ENCODE measurements at places on chromosomes 1 and 21.

DNA sequence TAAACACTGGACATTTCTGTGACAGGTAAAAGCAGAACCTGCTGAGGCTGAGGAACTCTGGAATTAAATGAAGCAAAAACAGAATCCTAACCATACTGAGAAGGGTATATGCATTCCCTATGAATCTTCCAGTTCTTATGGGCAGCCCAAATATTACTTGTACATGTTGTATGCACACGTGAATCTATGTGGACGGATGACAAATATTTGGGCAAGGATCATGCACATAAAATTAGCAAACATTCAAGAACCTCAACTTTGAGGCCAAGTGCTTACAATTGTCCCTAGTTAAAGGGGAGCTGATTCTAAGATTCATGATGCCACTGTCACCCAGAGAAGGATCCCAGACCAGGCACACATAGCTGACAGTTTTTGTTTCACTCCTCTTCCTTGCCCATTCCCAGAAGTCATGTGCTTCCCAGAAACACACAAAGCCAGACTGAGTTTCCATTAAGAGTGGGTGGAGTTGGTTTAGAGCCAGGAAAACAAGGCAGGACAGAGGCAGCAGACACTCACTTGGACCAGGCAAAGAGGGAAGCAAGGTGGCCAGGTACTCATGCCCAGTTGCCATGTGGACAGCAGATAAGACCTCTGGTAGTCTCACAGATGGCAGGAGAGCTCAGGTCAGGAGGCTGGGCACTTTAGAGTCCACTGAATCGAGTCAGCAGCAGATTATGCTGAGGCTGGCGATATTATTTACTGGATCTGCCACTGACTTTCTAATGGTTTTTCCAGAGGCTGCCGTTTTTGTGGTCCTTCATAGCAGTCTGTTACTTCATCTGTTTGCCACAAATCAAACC is 25.6 kb downstream of the AK2 start:
- no peak for DNase-seq

DNA sequence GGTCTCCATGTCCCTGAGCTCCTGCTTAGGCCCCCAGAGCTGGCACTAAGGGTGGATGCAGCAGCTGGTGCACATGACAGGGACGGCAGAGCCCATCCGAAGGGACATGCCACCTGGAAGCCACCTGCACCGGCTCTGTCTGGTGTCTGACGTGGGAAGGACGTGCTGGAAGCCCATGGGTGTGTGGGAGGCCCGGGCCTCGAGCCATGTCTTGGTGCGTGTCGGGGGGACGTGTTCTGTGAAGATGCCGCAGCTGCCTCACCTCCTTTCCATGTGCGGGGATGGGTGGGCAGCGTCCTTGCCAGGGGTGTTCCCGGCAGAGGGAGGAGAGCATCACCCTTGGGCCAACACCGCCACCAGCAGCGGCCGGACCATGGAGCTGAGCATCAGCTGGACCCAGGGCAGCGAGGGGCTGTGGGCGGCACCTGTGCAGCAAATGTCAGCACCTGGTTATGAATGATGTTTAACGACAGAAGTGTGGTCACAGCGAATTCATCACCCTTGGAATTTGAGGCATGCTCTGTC is 15.5 kb upstream of the POFUT2 start:
- no peak for DNase-seq

DNA sequence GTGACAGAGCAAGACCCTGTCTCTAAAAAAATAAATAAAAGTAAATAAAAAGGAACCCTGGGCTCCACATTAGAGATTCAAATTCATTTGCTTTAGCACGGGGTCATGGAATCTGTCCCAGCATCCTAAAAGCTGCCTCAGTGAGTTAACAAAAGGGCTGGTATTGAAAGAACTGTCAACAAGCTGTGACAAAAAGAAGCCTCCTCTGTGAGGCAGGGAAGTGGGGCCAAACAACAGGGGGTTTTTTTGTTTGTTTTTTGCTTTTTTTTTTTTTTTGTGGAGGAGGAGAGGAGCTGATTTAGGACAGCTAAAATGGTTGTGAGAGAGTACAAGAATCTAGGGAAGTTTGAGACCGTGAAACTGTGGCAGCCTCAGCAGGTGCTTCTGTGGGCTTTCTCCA is 115.7 kb downstream of the LIPI start:
- DNase-seq, result no peak

DNA sequence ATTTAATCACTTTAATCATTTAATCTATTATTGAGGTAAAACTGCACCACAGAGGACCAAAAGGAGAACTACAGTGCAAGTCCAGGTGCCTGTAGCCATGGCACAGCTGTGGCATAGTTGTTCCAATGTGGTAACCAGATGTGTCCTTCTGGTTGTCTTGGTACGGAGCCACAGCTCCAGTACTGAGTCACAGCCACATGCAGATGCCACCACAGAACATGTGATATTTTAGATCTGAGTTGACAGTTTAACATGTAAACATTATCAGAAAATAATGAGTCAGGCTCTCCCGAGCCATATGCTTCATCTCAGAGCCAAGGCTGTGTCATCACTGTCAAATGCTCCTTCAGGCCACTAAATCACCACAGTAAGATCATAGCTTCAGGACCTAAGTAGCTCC is 56.4 kb upstream of the RGS7 start:
- no peak for DNase-seq

GRCh38 chr1:148385371-148386030 is 97.6 kb downstream of the PPIAL4G start:
- peak; percentile 59 for DNase-seq

DNA sequence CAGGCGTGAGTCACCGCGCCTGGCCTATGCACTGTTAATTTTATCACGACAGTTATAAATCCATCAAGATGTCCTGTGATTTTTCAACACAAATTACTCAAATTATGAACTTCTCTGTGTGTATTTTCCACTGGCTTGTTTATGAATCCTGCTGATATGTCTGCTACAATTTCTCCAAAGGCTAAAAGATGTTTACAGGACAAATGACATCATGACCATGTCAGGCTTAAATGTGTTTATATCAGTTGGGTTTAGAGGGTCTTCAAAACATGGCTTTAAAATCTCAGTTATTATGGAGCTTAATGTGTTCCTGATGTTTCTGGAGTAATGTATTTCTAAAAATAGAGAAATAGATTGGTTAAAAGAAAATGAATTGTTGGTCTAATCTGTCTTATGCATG is 44.0 kb upstream of the ERG start:
- no peak for DNase-seq

GRCh38 chr1:26351590-26352337 is 2.2 kb downstream of the CRYBG2 start:
- DNase-seq, result no peak

DNA sequence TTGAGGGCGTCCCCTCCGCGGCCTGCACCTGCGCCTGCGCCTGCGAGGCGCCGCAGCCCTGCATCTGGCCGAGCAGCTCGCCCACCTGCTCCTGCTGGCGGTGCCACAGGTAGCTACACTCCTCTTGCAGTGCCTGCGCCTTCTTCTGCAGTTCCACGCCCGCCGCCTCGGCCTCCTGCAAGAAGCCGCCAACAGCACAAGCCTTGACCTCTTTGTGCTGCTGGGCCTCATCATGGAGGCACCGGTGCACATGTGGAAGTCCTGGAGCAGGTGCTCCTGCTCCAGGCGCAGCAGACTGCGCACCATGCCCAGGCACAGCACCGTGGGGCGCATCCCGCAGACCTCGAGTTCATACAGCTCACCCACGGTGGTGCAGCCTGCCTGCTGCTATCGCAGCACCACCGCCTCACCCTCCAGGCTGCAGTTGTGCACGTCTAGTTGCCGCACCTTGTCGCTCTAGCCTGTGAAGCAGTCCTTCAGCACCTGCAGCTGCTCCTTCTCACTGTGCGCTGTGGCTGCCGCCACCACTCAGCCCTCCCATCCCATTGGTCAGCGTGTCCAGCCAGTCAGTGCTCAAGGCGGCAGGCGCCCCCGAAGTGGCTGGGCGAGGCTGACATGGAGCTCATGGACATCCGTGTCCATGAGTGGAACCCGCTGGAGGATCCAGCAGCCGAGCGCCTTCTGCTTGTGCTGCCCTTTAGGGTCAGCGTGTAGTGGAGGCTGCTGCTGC is 12.2 kb upstream of the CD2 start:
- DNase-seq, result no peak

DNA sequence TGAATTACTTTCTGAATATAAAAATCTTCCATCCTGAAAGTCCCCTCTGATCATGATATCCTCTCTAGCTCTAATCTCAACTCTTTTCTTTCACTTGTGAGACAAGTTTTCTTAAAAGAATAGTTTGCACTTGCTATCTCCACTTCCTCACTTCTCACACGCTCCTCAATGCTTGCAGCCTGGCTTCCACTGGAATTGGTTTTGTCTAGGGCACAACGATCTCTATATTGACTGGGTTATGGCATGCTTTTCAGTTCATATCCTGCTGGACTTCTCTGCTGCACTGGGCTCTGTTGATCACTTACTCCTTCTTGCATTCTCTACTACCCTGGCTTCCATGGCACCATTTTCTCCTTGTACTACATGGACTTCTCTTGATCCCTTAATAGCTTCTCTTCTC is 474 bp downstream of the FCRLA start:
- DNase-seq, result peak; percentile 60

DNA sequence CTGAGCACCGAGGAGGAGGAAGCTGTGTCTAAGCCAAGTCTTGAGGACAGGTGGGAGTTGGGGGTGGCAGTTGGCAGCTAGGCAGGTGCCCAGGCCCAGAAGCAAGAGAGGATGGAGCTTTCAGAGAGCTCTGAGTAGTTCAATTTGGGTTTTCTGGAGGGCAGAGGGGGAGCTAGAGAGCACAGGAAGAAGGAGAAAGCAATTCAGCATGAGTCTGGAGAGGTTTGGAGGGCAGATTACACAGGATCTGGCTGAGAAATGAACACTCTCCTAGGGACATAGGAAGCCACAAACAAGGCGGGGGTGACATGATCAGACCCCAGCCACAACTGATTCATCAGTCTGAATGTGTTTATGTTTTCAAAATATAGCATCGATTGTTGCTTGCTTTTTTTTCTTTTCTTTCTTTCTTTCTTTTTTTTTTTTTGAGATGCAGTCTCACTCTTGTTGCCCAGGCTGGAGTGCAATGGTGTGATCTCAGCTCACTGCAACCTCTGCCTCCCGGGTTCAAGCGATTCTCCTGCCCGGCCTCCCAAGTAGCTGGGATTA is 23.8 kb downstream of the PTPRF start:
- peak; percentile 76 for DNase-seq

DNA sequence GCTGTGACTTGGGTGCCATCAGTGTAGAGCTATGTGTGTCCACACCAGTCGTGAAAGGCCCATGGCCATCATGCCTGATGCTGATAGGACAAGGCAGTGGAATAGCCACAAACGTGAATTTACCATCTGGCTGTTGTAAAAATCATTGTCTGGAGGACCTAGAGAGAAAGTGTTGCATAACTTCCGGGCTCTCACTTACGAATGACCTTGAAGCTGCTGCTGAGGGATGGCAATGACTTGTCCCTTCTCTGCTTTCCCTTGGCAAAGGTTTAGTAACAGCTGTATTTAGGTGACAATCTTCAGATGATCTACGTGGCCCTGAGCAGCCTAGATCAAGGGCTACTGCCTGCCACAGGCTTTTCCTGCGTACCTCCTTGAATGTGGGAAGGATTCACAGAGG is 5.8 kb downstream of the ATP1B1 start:
- no peak for DNase-seq

DNA sequence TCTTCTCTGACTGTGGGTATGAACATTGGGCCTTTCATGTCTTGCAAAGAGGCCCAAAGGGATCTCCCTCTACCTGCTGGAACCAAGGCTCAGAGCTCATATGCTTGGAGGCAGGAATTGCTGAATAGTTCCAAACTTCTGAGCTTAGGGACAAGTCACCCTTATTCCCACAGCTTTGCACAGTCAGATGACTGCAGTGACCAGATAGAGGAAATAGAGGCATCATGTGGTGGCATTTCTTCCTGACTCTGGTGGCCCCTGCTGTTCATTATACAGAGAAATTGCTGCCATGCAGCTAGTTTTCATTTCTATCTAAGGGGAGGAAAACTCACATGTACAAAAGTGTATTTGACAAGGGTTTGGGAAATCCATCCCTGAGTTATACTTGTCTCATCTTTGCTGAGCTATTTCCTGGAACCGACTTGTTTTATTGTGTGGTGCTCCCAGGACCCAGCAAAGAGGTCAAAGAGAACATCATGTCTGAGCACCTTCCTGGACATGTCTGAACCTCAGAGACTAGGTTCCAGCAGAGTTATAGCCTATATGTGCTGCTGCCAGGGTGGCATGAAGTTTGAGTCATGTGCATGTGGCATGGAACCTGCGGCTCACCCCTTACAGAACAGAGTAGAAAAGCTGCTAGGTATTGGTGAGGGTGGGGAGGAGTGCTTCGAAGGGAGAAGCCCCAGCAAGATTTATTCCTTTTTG is 131.2 kb downstream of the PIK3R3 start:
- no peak for DNase-seq

GRCh38 chr1:101363891-101364318 is 127.1 kb downstream of the S1PR1 start:
- DNase-seq, result no peak

DNA sequence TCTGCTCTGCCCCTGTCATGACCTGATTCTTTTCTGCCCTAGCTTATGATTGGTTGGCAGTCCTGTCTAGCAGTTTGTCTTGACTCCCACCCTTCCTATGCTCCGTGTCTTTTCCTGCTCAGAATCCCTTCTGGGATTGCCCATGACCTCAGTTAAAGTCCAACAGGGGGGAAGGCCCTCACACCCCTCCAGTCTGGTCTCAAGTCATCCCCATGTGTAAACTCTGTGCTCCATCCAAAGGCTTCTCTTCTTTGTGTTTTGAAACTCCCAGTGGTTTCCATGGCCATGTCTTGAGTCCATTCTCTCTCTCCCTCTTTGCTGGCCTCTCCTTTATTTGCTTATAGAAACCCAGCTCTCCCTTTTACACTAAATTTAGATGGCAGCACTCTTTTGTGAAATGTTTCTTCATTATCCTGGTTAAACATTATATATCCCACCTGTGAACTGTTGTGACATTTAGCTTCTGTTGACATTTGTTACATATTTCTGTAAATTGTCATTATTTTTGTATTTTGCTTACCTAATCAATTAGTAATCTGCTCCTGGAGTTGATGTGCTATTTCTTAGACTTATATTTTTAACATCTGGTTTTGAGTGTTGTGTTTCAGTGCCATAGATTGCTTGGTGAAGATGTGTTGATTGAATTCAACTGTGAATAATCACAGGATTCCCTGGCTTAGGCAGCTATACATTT is 48.9 kb upstream of the GCLM start:
- no peak for DNase-seq

DNA sequence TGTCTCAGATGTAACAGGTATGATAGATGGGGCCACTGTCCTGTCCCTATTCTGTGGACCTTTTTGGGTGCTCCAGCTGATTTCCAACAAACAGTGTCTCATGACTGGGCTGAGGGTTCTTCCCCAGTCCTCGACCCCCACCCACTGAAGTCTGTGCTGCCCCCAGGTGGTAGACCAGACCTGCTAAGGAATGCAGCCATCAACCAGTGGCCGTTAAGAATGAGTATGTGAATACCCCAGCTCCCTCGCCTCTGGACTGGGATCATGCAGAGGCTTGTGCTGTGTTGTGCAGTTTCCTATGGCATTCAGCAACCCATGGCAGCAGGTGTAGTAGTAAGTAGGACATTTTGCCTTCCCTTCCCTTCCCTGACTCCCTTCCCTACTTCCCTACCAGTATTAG is 183.1 kb upstream of the KAZN start:
- peak; percentile 23 for DNase-seq

DNA sequence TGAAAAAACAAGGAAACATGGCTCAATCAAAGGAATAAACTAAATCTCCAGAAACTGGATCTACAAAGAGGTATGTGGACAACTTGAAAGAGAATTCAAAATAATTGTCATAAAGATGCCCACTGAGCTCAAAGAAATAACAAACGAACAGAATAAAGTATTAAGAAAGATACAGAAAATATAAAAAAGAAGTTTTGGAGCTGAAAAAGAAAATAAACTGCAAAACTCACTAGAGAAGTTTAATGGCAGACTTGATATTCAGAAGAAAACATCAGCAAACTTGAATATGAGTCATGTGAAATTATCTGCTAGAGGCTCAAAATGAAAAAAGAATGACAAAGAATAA is 208.1 kb upstream of the SAMSN1 start:
- no peak for DNase-seq

All from NAMALWA (cell line).